ENCODE measurements at places on chromosomes 6 and 20.

DNA sequence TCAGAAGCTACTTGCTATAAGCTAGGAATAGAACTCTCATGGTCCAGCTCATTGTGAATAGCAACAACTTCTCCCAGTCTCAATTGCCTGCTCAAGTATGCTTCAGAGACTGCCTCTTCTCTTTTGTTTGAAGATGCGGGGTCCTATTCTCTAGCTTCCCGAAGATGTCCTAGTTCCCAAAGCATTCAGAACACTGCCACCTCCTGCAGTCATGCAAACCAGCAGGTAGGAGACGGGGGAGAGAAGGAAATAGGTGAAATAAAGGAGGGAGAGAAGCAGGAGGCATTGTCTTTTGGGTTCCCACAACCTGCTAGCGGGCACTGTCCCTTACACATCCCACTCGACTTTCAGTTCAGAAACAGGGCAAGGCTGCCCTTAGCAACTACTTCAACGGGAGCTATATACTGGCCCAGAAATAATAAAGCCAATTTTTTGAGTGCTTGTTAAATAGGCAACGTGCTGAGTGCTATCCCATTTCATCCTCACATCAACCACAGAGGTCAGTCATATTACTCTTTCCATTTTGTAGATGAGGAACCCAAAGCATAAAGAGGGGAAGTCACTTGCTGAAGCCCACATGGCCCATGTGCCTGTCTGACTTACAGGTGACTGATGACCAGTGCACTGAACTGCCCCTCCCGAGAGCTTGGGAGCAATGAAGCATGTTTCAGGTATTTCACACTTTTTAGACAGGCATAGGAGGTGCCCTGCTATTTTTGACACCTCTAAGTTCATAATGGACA lies 61.9 kb upstream of the ATXN1 start:
- no peak for DNase-seq

DNA sequence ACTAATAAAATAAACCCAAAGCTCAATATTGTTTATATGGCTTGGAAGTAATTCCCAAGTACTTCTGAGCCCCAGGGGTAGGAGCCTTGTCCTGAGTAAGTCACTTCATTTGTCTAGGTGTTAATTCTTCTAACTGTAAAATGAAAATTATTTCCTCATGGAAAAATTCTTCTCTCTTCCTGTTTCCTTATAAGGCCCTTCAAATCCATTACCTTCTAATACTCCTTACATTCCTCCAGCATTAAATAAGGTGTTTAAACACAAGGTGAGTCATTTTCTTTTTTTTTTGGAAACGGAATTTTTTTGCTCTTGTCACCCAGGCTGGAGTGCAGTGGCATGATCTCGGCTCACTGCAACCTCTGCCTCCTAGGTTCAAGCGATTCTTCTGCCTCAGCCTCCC lies 41.9 kb downstream of the PRR18 start:
- no peak for DNase-seq

DNA sequence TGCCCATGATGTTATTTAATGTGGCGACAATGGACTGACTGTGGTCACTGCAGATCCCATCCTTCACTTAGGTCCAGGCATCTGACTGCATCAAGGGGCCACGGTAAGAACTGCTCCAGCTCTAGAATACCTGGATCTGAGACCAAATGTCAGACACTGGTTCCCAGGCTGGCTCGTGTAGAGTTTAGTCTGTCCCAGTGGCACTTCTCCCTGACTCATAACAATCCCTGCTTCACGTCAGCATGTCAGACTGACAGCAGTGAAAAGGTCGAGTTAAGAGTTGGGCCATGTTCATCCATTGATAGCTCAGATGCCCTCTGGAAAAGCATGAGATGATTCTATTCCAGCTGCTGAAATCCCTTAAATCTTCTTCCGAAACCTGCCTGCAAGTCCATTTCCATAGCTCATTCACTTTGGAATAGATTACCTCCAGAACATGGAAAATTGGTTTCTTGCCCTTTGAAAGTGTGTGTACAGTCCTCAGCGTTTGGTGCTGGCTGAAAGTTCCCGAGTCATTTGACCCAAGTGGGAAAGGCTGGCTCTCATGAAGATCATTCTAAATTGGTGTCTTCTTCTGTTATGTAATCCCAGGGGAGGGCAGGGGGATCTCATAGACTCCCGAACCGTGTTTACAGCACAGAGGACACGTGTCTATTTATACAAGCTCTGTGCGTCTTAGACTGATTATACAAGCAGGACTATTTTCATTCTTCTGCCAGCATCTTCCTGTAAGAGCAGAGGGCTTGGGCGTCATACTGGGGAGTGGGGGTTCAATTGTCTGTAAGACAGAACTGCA lies 160.8 kb downstream of the ZDHHC14 start:
- no peak for DNase-seq

GRCh38 chr6:109434456-109434855 lies 6.0 kb downstream of the PPIL6 start:
- DNase-seq, result no peak

DNA sequence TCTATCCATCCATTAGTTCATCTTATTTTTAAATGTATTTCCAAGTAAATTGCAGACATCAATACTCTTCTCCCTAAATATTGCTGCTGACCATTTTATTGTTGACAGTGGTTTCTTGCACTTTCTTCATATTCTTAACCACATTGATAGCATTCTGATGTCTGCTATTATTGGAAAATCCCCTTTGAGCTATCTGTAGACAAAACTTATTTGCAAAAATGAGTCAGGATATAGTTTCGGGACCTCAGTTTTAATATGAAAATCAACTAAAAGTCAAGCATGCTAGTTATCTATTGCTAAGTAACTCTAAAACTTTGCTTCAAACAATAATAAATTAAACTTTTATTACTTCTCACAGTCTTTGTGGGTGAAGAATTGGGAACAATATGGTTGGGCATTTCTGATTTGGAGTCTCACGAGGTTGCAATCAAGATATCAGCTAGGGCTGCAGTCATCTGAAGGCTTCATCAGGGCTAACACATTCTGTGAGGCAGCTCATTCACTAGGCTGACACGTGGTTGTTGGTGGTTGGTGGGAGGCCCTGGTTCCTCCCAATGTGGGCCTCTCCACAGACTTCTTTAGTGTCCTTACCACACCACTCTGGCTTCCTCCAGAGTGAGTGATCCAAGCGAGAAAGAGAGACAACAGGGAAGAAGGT lies 32.7 kb downstream of the CD109 start:
- DNase-seq, result no peak

DNA sequence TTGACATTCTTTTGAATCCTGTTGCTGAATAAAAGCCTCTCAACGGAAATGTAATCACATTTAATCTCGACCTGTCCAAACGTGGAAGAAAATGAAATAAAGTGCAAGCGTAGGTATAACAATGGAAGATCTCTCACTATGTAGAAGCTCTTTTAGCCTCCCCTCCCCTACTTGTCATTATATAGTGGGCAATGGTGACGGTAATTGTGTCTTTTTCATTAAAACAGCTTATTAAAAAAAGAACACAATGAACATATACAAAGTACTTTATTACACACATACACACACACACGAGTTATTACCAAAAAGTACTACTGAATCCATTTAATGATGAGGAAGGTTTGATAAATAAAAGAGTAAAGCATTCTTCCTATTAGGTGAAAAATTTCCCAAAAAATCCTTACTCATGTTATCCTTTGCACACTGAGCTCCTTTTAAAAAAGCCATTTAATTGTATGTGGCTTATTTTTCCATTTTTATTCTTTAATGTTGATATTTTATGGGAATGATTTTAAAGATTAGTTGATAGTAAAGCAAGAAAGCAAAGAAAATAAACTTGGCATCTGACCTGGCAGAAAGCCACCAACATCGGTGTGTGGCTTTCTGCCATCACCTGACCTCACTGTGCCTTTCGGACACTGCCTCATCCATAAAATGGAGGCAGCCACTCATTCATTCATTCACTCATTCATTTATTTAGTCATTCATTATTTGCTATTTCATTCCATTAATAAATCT lies 493 bp upstream of the SGK1 start:
- no peak for DNase-seq

- no peak for DNase-seq
These were observed 104.4 kb upstream of the SALL4 start for GRCh38 chr20:51906679-51907078.

- no peak for DNase-seq
These were observed 92.0 kb upstream of the PRDM1 start for GRCh38 chr6:105994118-105994590.

DNA sequence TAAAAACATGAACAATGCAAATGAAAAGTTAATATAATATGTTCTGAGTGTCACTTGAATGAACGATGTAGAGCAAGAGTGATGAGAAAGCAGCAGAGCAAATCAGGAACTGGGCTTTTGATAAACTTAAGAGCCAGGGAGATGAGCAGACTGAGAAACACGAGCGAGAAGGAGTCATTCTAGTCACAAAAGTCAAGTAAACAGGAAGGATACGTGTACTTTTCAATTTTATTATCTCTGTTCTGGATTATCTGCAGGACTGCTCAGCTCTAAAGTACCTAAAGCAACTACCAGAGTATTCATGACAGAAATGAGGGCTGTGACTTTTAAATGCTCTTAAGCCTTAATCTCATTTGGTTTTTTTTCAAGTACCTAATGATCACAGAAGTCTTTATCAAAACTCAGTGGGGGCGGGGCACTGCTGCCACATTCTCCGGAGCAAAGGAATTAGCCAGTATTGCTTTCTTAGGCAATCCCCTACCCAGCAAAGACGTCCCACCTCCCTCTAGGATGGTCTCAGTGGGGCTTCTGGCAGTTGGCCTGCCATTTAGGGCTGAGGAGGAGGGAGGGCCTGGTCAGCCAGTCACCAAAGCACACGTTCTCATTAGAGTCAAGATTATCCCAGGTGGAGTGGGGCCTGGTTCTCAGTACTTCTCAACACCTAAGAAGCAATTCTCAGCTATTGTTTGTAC lies 8.6 kb downstream of the MAN1A1 start:
- DNase-seq, result no peak

DNA sequence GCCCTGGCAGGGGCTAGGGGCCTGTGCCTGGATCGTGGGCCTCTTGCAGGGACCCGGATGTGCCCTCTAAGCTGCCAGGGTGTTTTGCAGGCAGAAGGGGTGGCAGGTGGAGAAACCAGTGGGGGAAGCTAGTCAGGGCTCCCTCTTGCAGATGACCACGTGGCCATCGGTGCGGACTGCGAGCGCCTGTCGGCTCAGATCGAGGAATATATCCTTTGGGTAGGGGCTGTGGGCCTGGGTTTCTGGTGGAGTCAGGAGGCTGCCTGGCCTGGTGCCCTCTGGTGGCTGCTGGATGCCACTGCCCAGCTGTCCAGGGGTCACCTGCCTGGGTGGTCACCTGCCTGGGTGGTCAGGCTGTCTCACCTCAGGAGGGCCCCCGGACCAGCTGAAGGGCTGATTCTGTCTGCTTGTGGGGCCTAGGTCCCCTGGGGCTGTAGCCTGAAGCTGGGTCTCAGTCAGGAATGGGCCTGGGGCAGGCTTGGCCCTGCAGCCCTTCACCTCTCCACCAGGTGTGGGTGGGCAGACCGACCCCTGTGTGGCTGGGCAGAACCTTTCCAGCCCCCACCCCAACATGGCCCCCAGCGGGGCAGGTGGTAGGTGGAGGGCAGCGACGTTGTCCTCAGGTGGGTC lies 6.7 kb downstream of the TCEA2 start:
- no peak for DNase-seq

DNA sequence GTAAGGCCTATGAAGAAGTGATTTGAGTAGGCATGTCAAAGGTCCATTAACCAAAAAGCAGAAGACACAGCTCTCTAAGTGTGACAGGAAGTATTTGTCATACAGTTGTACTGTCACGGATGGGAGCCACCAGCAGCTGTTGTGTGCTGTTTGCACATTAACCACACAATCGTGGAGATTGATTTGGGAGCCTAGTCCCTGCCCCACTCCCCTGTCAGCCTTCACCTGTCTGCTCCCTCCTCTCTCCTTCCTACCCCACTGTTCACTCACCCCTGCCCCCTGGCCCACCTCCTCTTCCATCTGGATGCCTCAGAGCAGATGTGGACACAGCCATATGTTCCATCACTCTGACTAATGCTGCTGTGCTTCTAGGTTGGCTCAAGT lies 124.7 kb upstream of the SPACA1 start:
- no peak for DNase-seq

GRCh38 chr6:147905711-147906110 lies 397.2 kb downstream of the SAMD5 start:
- DNase-seq, result no peak

DNA sequence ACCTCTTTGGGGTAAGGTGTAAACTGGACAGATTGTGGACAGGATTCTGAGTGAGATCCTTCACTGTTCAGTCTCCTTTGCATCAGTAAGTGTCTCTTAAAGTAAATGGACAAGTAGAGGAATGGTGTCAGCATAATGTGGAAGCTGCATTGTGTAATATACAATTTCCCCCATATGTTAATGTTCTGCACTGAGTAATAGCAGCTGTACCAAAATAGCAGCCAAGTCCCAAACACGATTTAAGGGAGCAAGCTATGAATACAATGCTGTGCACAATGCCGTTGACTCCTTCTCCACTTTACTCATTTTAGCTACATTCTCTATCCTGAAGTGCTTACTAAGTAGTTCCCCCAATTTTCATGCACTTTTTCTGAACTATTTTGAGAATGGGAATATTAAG lies 21.1 kb upstream of the TRIM26 start:
- no peak for DNase-seq
